ENCODE measurements at places on chromosomes 1 and 21. TPM values are rescaled to one million over a fixed set of nuclear protein-coding genes. Genes with fewer than 3 reads are reported as not detected.

- DNase-seq = no peak
Measured at GRCh38 chr21:31500071-31500470, 156.0 kb upstream of the TIAM1 start.

- DNase-seq = no peak
Measured at GRCh38 chr1:178311164-178311563, 185.6 kb downstream of the CLEC20A start.

GRCh38 chr21:31022306-31022705 lies 16.0 kb downstream of the KRTAP19-8 start:
- DNase-seq = no peak

DNA sequence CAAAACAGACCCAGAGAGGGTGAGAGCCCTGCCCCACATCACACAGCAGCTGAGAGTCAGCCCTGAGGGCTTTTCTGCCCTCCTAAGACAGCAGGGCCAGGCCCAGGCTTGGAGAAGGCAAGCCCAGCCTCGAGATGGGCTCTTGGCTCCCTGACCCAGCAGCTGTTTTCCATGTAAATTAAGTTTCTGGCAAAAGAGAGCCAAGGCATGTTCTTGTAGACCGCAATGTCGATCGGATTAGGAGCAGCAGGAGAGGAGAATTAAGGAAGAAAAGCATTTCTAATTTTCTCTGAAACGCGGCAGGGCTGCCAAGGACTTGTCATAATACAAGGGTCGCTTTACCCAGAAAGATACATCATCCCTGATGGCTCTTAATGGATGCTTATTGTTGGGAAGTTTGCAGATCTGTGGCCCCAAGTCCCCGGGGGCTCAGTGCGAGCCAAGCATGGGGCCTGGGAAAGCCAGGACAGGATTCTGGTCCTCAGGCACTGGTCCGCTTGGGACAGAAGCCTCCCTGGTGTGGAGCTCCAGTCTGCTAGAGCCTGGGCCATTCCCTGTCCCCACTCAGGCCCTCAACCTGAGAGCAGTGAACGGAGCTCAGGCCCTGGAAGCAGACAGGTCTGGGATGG lies 62.8 kb downstream of the DMRTB1 start:
- no peak for DNase-seq

GRCh38 chr1:55669293-55669692 lies 454.1 kb upstream of the USP24 start:
- no peak for DNase-seq

GRCh38 chr1:41936107-41936506 lies 17.4 kb upstream of the HIVEP3 start:
- no peak for DNase-seq

GRCh38 chr1:14738235-14738634 lies 139.8 kb downstream of the KAZN start:
- DNase-seq = no peak

GRCh38 chr1:55321942-55322341 lies 106.8 kb upstream of the USP24 start:
- DNase-seq = no peak

DNA sequence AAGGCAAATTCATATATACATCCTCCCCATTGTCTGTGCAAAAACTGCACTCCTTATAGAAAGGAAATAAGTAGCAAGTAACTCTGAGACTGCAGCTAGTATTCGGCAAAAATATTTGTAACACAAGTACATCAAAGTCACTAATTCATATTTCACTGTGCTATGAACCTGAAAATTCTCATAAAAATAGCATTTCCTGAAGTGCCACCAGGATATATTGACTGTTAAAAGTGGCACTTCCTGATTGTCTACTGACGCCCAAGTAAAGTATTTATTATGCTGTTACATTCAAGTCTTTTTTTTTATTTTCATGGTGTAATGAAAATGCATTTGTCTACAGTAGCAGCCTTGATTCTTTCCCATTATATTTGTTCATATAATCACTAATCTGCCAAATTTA lies 673.8 kb downstream of the PTPRC start:
- DNase-seq = no peak

DNA sequence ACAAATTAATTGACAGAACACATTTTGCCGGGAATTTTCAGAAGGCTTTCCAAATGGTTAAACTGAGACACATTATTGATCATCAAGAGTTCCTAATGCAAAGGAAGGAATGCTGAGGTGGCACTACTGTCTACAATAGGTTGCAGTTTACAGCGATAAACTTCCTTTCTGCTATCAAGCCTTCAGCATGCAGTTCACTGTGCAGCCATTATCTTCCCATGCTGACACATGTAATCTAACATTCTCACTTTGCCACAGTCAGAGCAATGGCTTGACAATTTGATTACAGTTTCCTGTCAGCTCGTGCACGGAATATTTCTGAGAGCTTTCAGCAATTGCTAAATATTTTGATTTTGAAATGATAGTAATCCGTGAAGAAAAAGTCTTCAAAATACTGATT lies 166.9 kb upstream of the PRMT6 start:
- DNase-seq = no peak

- no peak for DNase-seq
Measured at GRCh38 chr1:196531737-196532524, 76.3 kb downstream of the KCNT2 start.

- DNase-seq = no peak
Measured at GRCh38 chr21:38487901-38488639, 10.2 kb downstream of the ERG start.

DNA sequence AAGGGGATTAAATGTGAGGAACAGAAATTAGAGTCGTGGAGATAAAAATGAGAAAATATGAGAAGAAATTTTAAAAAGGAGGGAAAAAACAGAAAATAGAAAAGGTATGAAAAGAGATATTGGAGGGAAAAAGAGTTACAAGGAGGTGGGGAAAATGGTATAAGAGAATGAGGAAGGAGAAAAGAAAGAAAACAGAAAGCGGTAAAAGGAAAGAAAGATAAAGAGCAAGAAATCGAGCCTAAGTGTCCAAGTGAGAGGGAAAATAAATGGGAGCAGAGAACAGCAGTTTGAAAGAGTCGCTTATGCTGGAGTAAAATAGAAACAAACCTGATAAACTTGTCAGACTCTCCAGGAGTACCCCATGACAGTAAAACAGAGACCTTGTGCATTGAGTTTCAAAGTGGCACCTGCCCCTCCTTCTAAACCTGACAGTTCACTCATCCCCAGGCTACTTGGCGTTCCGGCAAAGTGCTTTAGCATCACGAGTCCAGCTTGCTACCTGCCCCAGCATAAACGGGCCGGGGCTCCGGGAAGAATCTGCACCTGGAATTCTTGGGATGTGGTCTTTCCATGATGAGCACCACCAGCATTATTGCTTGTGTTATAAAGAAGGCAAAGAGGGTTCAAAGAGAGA lies 585 bp downstream of the NEGR1 start:
- no peak for DNase-seq

GRCh38 chr1:47637111-47637685 lies 199.4 kb downstream of the FOXD2 start:
- no peak for DNase-seq

GRCh38 chr1:57065442-57065841 lies 99.6 kb upstream of the C8B start:
- no peak for DNase-seq

DNA sequence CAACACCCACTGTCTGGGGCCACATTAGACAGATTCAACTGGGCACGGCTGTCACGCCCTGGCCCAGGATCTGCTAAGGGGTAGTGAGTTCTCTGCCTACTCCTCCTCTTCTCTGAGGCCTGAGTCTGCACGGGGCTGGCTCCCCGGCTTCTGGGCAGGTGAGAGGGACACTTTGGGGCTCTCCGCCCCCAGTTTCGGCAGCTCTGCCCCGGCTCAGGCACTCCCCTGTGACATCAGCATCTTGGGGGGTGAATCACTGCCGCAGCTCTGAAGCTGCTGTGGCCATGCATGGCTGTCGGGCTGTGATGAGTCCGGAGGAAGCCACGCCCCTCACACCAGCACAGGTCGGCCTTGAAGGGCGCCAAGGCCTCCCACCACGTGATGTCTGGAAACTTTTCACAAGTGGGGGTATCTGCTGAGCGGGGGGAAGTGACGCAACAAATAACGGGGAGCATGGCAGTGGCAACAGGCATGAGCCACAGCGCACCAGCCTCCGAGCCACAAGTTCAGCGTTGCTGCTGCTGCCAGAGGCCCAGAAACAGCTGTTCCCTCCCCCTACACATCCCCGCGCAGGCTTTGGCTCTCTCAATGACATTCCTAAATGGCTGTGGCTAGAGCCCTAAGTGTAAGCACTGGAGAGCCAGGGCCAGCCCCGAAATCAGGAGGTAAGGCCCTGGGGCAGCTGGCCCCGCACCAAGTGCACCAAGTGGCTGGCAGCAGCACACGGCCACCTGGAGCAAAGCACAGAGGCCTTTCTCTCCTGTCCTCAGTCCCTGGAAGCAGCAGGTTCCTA lies 26.3 kb downstream of the ZBTB17 start:
- DNase-seq = peak; percentile 95

GRCh38 chr1:36482724-36483388 lies at the start of gene CSF3R:
CSF3R (minus strand) TSS chr1:36482913; CDS start chr1:36479496, 3,417 bp downstream.
- peak; percentile 85 for DNase-seq

DNA sequence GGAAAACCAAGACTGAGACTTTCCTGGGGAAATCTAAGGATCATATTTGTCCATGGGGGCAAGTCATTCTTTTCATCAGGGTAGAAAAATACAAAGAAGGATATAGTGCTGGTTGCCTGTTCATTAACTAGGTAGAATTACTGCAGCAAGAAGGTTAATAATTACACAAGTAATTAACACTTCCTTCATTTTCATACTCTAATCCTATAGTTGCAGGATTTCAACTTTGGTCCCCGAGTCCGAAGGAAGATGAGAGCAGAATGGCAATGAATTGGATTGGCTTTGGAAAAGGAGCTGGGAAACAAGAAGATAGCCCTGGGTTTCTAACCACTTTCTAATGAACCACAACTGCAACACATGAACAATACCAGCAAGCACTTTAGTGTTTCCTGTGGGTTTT lies 199.2 kb upstream of the ESRRG start:
- DNase-seq = no peak

GRCh38 chr1:24324903-24325302 lies 5.7 kb downstream of the GRHL3 start:
- DNase-seq = no peak

DNA sequence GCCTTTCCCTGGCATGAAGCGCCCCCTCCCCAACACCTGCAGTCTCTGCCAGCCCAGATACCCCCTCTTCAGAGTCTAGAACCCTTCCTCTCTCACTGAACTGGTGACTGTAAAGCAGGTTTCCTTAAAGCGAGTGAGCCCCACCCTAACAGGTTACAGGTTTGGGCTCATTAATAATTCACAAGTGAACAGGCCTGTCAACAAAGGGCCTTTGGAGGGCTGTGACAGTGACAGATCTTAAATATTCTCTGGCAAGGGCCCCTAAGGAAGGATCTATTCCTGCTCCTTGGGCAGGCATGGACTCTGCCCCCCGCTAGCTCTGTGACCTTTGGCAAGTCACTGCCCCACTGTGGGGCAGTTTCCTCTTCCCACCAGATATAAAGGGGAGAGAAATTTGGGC lies 5.6 kb upstream of the TTC39A start:
- DNase-seq = no peak

- DNase-seq = no peak
Measured at GRCh38 chr1:63718541-63718970, 55.3 kb upstream of the ROR1 start.

DNA sequence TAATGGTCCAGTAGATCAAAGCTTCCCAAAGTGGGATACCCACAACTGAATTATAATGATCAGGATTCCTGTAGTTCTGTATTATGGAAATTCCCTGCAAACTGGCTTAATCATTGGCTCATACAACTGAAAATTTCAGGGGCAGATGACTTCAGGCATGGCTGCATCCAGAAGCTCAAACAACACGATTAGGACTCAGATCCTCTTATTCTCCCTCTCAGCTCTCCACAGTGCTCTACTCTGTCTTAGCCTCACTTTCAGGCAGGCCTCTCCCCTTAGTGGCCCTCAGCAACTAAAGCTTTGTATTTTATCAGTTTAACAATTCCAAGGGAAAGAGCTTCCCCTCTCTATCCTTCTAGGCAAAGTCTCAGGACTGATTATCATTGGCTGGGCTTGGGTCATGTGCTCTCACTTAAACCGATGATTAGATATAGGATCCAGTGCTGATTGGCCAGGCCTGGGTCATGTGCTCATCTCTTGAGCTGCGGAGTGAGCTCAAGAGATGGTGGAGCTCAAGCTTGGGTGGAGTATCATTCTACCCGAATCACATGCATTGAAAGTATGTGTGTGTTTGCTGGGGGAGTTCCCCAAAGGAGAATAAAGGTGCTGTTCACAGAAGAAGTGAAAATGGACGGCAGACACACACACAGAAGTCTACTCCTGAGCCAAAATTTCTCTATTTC lies 57.9 kb upstream of the RUNX3 start:
- DNase-seq = no peak

DNA sequence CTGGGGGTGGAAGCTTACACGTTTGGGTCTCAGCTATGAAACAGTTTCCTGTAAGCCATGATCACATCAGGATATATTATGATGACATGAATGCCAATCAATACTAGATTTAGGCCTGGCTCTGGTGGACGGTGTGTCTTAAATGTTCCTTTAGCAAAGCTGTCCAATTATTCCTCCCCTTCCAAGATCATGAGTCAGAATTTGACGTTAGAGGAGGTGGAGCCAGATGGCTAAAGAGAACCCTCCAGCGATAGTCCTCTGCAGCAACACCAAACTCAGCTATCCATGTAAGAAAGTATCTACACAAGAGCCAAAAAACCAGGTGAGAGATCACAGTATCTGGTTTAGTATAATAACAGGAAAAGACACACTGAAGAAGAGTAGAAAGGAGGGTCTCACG lies 47.8 kb downstream of the PACC1 start:
- no peak for DNase-seq

- DNase-seq = no peak
Measured at GRCh38 chr1:218481116-218481775, 136.1 kb downstream of the TGFB2 start.

DNA sequence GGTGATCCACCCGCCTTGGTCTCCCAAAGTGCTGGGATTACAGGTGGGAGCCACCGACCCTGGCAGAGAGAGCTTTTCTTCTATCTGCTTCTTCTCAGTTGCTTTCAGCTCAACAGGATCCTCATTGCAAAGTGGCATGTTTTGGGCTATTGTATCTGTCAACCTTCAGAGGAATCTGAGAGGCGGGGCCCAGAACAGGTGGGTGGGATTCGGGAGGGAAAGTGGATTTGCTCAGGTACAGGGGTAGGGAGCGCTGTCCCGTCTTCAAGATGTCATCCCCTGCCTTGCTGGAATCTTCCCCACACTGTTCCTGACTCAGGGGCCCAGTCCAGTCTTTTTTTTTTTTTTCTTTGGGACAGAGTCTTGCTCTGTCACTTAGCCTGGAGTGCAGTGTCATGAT lies 26.9 kb upstream of the RCC2 start:
- DNase-seq = no peak

DNA sequence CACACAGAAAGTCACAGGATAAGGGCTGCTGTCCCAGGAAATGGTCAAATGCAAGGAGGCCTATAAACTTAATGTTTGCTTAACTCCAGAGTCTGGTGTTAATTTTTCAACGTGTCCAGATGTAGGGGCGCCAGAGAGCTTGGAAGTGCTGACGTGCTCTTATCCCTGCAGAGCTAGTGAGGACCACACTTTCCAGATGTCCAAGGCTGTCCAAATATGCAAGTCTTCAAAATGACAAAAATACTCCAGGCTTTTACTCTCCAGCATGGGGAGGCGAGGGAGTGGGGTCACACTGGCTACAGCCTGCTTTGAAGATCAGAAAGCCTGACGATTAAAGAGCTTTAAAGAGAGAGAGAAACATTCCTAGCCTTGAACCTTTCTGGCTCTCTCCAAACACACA lies 57.6 kb downstream of the ABCA4 start:
- no peak for DNase-seq

Gene SFN
- 1.3 TPM for total RNA-seq

Gene SRRM1
- total RNA-seq = 103 TPM

Gene PDZK1
- not detected for total RNA-seq

Gene IBA57
- 7.5 TPM for total RNA-seq

Gene OR2AK2
- not detected for total RNA-seq

Gene SMAP2
- total RNA-seq = 69.7 TPM

Gene SLC35A3
- total RNA-seq = 18.0 TPM

Gene CFAP107
- total RNA-seq = not detected

Gene ADCY10
- total RNA-seq = 0.55 TPM
